ENCODE measurements at places on chromosomes 11 and 22.
A peak's percentile ranks its signal among the peaks of the same experiment; 100 is the strongest.

GRCh38 chr22:20724676-20725454 lies 49.0 kb upstream of the SERPIND1 start:
- no peak for DNase-seq

GRCh38 chr11:75277211-75277805 lies 36.7 kb downstream of the TPBGL start:
- no peak for DNase-seq

- no peak for DNase-seq
Measured at GRCh38 chr22:46773076-46773475, 10.6 kb downstream of the TBC1D22A start.

GRCh38 chr11:90434858-90435257 lies 212.0 kb upstream of the CHORDC1 start:
- DNase-seq: no peak

DNA sequence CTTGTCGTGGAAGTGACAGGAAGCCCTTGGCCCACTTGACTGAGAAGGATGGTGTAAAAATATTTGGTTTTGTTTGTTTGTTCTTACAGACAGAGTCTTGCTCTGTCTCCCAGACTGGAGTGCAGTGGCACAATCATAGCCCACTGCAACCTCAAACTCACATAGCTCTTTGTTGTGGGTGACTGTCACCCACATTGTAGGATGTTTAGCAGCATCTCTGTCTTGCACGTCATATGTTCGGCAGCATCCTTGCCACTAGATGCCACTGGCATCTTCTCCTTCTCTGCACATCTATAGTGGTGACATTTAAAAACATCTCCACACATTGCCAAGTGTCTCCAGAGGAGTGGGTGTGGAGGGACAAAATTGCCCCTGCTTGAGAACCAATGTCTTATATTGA lies 56.8 kb downstream of the PRR5L start:
- peak; percentile 8 for DNase-seq

DNA sequence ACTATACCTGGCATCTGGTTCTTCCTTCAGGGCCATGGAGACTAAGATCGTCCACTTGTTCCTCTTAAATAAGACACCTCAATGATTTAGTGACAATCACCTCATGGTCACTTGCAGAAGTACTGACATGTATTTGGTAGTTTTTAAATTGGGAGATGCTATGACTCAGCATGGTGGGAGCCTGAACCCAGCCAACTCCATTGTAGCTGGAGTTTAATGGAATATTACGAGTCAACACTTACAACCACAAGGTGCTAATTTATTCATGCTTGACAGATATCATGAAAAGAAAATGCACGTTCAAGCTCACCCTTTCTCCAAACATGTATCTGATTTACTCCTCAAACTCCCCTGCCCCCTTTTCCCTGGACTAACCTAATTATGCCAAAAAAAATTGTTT lies 16.6 kb upstream of the APOL3 start:
- no peak for DNase-seq

DNA sequence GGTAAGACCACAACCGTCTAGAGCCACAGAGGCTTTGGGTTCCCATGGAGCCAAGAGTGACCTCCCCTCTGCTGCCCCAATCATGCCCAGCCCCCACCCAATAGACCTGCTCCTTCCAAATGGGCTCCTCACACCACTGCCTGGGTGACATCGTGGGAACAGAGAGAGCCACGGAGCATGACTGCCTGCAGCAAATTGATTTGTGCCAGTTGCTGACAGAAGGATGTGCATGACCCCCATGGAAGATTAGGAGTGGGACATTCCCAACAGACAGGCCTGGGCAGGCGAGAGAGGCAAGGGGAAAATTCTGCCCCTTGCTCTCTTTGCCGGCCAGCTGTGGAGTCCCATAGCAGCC lies 88.5 kb downstream of the TENM4 start:
- DNase-seq: no peak

- no peak for DNase-seq
Measured at GRCh38 chr11:17506314-17506713, 29.7 kb upstream of the ABCC8 start.

GRCh38 chr11:104678408-104678807 lies 219.9 kb downstream of the CASP12 start:
- no peak for DNase-seq

- DNase-seq: no peak
Measured at GRCh38 chr11:28756977-28757376, 648.8 kb downstream of the METTL15 start.

DNA sequence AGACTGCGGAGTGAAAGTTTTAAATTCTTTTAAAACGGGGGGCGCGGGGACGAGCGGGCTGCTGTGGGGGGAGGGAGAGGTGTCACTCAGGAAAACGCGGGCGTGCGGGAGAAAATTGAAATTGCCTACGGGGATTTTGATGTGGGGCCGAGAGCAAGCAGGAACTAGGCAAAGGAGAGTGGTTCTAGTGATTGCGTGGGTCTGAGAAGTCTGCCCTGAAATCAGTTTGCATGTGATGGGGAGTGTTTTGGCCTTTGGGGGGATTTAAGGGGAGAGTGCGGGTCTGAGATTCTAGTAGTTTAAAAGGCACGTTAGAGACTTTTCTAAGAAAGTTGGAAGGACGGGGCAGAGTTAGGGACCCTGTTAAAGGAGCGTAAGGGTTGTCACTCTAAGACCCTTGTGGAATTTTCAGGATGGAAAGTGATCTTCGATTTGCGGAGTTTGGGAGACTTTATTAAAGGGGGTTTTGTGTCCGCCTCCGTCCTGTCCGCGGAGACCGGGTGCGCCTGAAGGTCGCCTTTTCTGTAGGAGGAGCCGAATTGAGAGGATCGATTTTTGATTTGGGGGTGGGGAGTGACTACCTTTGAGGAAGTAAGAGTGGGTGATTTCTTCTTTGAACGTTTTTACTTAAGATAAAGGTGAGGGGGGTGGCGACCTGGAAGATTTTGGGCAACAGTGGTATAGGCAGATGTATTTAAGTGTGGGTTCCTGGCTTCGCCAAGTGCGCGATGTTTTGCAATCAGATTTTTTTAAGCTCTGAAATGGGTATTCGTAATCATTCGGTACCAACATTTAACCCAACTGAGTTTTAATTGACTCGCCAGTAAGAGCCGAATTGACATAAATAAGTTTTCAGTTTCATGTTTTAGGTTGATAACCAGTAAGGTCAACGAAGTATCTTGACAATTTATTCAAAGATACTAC lies 1.1 kb downstream of the EED start:
- no peak for DNase-seq

DNA sequence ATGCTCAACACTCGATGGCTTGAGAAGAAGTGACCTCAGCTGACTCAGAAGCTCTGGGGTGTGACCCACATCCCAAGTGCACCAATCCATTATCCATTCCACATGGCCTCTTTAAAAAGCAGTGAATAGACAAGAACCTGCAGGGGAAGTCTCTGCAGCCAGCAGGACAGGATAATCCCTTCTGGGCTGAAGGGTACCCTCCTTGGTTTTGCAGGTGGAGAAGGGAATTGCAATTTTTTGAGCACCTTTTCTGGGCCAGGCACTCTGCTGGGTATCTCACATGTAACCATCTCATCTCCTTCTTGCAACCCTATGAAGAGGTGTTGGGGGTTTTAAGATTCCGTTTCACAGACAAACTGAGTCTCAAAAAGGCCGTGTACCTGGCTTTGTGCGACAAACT lies 76.6 kb downstream of the MYO18B start:
- no peak for DNase-seq

DNA sequence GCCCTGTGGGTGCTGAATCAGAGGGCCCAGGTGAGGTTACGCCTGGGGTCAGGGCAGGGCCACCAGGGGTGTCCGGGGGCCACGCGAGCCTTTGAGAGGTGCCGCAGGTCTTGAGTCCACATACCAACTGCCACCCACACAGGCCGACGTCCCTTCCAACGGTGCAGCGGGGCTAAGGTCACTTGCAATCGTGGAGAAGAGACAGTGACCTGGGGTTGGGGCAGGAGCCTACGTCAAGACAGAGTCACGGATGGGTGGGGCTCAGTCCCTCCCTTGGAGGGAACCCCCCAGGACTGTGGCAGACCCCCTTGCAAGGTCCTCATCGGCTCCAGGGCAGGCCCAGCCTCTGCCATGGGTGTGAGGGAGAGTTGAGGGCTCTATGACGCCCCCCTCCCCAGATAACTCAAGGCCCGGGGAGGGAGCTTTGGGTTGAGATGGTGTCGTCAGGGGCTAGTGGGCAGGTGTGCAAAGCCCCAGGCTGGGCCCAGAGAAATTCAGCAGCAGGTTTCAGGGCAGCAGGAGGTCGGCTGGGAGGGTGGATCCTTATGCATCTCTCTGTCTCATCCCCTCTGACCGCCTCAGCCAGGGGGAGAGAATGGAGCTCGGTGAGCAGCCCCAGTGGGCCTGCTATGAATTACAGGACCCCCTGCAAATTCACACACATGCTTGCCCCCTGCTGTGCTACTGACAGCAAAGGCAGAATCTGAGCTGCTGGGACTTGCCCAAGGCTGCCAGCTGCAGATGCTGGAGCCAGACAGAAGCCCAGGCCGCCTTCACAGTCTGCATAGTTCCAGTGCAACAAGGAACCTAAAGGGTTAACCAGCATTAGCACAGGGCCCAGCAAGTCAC lies 60.0 kb downstream of the MYEOV start:
- DNase-seq: no peak

GRCh38 chr11:66259956-66260355 lies 8.5 kb upstream of the RAB1B start:
- DNase-seq: no peak

GRCh38 chr11:95140397-95141033 lies 50.9 kb downstream of the ENDOD1 start:
- DNase-seq: no peak

DNA sequence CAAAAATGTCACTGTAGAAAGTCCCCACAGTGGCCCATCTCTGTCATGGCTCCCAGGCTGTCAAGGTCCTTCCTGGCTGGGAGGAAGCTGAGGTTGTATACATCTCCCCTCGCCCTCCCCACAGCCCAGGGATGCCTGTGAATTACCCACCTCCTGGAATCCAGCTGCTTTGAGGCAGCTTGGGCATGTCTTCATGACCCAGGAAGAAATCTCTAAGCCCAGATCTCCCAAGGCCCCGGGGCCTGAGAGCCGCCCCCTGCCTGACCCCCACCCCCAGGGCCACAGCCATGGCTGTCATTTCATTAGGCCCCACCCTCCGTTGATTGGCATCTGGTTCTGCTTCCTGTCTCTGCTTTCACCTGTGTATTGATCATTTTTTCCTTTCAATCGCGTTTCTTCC lies 207.5 kb downstream of the TBC1D22A start:
- DNase-seq: no peak

- DNase-seq: no peak
Measured at GRCh38 chr22:30201945-30202344, 44.6 kb downstream of the LIF start.

GRCh38 chr11:86608251-86608799 lies 64.1 kb downstream of the ME3 start:
- no peak for DNase-seq

DNA sequence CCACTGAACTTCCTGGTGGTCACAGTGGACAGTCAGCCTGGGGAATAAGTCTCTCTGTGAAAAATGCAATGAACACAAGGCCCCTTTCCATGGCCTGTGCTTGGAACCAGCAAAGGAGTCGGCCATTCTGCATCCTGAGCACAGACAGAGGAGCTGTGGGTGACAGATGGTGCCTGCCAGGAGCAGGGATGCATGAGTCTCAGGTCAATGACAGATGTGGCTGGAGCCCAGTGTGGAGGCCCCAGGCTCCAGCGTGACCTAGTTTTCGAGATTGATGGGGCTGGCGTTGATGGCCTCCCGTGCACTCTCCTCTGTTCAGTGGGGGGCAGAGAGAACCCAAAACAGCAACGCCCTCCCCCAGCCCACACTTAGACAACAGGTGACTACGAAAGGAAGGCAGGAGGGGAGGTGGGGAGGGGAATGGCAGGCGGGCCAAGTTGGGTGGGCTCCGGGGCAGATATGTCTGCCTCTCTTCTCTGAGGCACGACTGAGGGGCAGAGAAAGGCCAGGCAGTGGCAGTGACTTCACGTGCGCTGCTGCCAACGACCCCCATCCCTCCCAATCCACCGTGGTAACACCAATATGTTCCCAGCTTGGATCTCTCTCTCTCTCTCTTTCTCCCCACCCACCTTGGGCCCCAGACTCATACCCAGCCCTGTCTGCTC lies 34.4 kb upstream of the CD5 start:
- DNase-seq: no peak

DNA sequence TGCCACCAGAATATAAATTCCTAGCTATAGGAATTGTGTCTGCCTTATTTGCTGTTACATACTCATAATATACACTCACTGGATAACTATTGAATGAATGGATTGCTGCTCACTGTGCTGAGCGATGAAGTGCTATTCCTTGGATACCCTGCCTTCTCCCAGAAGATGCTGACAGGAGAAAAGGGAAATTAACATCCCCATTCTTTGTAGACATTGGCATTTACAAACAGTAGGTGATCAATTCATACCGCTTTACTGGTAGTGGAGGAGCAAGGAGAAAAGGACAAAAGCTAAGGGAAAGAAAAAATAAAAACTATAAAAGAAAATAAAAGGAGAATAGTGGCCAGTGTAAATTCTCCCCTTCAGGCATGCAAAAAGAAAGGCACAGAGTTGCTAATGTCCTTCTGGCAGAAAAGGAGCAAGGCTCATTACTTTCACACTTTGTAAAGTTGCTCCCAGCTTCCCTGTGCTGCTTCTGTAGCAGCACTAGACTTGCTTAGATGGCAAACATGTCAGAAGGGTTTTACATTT lies 183.0 kb downstream of the LUZP2 start:
- no peak for DNase-seq

DNA sequence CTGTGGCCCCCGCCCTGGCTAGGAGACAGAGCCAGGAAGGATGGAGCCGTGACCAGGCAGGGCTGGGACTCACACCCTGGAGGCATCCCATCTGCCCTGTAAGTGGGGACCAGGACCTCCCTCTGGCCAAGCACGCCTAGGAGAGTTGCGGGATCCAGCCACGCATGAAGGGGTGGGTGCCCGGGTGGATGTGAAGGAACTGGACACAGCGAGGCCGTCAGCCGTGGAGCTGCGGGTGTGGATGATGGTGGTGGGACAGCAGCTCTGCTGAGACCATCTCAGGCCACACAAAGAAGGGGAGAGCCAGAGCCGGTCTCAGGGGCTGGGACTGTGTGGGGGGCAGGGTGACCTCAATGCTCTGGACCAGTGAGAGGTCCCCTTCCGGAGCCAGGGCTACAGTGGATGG lies 746.4 kb downstream of the BRD1 start:
- no peak for DNase-seq

DNA sequence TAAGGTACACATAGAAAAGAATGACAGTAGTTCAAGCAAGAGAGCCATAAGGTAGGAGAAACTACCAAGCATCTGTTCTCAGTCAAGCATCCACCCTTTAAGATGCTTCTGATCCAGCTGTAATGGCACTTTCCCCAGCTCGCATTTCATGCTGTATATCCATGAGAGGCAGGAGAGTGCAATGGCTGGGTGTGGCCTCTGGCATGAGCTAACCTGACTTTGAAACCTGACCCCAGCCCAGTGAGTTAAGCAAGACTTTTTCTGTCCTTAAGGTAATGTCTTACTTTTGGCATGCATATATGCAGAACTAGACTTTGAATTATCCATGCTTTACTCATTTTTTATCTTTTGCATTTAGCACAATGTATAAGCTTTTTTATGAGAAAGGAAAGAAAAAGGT lies 79.8 kb upstream of the CNTN5 start:
- DNase-seq: no peak
